ENCODE measurements at places on chromosomes 7 and 10.
A peak's percentile ranks its signal among the peaks of the same experiment; 100 is the strongest.

DNA sequence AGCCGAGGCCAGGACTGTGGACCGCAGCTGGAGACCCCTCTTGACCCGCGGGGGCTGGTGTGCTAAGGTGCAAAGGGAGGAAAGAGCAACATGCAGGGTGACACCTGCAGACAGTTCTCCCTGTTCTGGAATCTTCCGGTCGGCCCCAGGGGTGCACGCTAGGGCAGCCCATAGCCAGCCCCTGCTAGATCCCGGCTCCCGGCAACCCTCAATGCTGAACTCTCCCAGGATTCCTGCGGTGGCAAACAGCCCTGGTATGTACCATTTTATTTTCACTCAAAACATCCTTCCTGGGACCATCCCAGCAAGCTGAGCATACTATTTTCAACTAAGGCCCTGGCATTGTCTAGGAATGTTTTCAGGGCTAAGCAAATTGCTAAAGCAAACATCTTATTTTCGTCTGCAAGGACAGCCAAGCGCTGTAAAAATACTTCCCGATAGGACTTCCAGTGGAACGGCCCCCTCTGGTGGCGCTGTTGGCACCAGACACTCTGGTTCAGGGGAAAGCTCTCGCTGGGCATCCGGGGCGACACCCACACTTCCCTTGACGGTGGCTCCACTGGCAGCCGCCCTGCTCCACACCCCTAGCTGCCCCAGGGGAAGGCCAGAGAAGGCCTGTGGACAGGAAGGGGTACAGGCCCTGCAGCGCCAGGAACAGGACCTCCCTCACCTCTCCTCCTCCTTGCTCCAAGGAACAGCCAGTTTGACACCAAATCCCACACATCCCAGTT is 99.4 kb downstream of the CTBP2 start:
- peak; percentile 46 for DNase-seq

- no peak for DNase-seq
These were observed 337.9 kb downstream of the PTPRN2 start for GRCh38 chr7:158249692-158250091.

- no peak for DNase-seq
These were observed 533.4 kb upstream of the SEMA3D start for GRCh38 chr7:85719981-85720953.

DNA sequence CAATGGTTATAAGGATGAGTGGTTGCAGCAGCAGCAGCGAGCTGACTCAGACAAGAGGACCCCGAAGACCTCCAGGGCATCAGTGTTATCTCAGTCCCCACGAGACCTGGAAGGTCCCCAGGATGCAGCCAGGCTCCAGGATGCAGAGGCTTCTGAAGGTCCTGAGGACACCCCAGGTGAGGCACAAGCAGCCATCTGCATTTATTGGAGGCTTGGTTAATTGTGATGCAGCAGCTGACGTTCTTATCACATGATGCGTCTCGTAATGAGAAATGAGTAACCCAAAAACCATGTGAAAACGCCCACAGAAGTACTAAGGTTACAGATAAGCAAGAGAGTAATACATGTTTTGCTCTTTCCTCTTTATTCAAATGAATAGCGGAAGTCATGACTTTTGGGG is 17.4 kb downstream of the C7orf57 start:
- DNase-seq = no peak

DNA sequence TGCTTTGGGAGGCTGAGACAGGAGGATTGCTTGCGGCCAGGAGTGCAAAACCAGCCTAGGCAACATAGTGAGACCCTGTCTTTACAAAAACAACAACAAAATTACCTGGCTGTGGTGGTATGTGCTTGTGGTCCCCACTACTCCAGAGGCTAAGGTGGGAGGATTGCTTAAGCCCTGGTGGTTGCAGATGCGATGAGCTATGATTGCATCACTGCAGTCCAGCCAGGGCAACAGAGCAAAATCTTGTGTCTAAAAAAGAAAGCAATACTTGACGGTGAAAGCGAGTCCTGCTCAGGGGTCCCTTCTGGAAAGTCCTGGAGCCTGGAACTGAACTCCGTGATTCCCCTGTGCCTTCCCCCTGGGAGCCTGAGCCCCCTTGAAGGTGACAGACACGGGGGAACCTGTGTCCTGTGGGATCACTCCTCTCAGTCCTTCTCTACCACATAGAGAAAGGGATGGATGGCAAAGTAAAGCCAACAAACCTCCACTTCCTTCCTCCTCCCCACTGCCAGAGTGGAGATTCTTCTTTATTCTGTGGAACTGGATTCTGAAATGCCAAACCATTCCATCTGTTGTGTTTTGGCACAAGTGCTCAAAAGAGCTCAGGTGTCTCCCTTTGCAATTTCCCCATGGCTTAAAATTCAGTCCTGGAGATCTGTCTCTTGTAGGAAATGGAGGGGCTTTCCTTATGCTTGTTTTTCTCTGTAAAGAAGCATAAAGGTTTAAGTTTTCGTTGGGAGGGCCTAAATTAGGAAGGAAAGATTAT is 50.6 kb downstream of the KIAA1217 start:
- DNase-seq = no peak

GRCh38 chr10:133177380-133178157 is 17.6 kb downstream of the KNDC1 start:
- DNase-seq = no peak

DNA sequence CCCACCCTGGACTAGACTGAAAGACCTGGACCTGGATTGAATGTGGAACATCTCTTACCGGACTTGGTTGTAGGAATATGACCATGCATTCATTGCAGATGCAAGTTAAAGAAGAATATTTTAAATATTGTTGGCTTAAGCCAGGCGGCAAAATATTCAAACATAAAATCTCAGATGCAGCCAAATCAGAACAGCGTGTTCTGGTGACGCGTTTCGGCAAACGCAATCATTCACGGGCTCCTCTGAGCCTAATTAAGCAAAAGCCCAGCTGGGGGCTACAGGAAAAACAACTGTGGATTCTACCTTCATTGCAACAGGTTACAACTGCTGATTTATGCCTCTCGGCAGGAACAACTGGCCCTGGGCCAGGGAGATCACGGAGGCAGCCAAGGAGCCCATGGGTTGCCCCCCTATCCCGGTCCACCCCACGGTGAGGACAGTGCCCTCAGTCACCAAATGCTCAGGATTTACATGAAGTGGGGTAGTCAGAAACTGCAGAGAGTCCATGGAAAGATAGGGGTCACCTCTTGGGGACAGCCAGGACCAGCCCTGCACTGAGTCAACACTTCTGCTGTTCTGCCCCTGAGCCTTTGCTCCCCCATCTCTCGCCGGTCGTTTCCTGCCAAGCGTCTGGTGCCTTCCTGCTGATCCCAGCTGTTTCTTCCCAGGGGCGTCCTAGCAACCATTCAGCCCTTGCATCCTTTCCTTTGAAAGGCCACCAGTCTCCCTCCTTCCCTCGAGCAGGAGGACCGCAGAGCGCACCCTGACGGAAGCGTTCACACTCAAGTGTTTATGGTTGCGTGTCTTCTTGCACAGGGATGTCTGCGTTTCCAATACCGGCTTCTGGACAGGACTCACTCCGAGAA is 64.4 kb upstream of the SFMBT2 start:
- no peak for DNase-seq

DNA sequence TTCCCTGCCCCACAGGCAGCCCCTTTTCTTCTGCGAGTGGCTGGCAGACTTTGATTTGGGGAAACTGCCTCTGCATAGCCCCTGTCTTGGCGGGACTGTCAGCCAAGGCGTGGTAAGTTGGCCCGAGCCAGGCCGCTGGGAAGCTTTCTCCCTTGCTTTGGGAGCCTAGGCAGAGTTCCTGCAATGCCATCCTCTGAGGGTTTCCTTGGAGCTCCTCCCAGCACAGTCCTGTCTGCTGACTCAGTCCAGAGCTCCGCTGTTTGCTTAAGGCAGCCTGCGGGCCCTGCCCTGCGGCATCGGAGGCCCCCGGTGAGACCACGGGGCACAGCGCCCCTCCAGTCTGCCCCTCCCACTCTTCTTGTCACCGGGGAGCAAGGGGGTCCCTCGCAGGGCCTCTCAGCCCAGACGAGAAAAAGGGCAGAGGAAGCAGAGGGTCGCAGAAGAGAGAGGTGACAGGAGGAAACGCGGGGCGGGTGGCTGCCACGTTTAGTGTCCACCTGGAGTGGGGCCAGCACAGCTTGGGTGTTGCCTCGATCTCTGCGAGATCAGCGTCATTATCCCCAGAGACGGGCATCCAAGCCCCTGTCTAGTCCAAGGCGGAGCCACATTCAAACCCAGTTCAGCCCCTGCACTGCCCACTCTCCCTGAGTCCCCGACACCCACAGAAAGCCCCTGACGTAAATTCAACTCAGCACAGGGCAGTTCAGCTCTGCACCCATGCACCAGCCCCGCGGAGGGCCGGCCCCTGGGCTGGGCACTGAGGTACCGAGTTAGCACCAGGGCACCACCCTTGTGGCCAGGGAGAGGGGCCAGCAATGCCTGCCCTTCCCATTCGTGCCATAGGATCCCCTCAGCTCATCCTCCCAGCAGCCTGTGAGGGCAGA is 59.0 kb upstream of the CHST15 start:
- no peak for DNase-seq

- no peak for DNase-seq
These were observed 104.7 kb downstream of the SFMBT2 start for GRCh38 chr10:7306147-7306546.

DNA sequence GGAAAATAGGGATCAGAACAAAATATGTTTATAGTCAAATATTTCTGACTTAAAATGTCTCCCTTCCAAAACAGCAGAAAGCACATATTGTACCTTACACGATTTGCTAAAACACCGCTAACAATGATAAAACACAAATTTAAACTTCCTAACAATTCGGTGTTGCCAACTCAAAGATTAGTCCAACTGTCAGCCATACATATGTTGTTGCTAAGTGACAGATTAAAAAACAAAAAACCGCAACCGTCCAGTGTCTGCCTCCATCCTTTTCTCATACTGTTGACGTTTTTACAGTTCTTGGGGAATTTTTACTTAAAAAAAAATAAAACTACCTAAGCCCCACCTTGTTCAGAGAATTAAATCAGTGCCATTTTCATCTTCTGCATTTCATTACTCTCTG is 118.0 kb downstream of the RAB11FIP2 start:
- no peak for DNase-seq

DNA sequence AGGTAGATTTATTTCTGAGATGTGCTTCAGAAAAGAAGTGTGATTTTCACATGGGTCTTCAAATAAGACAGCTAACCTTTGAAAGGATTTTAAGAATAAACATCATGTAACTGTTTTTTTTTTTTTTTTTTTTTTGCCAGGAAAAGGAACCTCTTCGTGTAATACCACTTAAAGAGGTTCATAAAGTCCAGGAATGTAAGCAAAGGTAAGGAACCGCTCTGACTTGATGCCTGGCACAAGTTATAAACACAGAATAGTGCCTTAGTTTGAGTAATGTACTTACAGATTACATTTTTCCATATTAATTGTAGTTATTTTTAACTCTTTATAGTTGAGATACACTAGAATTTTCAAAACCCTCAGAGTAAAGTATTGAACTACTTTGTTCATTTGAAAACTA is 30.4 kb upstream of the ARMS2 start:
- no peak for DNase-seq

- DNase-seq = no peak
These were observed 26.9 kb downstream of the PPP1R3C start for GRCh38 chr10:91605968-91606367.

DNA sequence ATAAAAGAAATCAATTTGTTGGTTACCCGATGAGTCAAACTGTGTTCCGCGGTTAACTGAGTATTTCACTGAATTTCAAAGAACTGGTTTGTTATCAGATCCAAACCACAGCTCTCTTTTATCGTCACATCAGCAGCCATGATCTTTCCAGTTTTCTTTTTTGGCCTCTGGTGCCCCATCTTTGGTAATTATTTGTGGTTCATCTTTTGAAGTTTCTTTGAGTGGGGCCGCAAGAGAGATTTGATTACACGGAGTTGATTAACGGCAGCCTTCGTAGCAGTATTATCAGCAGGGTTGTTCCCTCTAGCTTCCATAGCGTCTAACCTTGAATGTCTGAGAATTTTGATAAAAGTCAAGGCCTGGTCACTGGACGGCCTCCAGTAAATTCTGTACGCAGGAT is 154.9 kb upstream of the TNRC18 start:
- no peak for DNase-seq

- no peak for DNase-seq
These were observed 52.0 kb downstream of the THNSL1 start for GRCh38 chr10:25068152-25069058.

DNA sequence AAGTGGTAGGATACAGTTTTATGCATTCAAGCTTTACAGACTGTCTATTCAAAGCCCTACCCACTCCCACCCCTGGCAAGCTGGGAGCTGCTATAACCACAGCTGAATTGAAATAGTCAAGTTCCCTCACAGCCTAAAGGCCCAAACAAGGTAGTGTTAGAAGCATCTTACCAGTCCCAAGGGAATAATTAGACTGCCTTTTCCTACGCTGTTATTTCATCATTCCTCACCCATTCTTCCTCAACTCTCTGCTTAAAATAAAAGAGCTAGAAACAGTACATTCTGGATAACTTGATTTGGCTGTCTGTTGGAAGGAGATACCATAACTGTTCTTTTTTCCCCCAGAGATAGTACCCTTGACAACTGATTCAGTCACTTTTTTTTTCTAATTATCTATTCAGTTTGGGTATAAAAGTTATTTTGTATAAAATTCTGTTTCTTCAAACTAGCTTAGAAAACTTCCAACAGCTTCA is 54.0 kb downstream of the RAPGEF5 start:
- no peak for DNase-seq

DNA sequence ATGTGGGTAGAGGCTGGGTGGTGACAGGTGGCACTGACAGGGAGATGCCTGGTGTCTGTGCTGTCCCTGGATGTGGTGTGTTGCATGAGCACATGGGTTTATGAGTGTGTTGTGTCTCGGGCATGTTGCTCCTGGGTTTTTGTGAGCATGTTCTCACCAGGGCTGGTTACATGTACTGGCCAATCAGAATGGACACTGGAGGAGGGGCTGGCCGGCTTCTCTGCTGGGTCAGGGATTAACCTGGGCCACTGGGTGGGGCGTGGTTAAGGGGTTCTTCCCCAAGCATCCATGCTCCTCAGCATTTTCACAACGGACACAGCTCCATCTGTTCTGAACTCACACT is 20.8 kb upstream of the VOPP1 start:
- no peak for DNase-seq

GRCh38 chr7:2452074-2452507 is 24.1 kb downstream of the GRIFIN start:
- peak; percentile 64 for DNase-seq

DNA sequence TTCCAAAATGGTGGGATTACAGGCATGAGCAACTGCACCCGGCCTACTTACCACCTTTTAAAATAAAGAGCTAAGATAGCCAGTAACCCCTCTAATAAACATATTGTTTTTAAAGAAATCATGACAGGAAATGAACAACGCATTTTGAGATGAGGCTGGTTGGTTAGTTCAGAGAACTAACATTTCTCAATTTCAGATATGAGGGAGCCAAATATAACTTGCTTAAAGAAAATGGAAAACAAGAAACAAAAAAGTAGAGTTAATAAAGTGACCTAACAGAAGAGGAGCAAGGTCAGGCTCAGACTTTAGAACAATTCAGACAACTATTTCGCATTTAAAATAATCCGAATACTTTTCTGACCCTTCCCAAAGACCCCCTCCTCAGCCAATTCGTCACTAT is 254.9 kb upstream of the PHF14 start:
- no peak for DNase-seq

DNA sequence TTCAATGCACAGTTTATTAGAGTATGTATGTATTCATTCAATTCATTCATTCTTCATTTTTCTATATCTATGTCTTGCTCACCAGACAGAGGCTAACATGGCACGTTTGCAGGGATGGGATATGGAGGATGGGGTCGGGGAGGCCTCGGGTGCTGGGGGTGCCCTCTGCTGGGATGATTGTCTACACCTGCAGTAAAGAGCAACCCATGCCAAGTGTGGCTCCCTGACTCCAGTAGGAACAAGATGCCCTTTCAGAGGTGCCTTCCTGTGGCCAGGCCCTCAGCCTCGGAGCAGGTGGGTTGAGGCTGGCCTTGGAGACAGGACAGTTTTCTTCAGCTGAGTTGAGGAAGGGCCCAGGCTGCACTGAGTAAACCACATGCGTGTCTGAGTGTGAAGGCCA is 157.2 kb downstream of the SH2D4B start:
- DNase-seq = no peak

All from activated naive CD4-positive, alpha-beta T cell treated with anti-CD3 and anti-CD28 coated beads, Interleukin-2, amount 50 U/mL, for 72 hours (primary cell).